ENCODE measurements at places on chromosomes 4 and X.

GRCh38 chr4:23504083-23504482, 385.8 kb downstream of the PPARGC1A start:
- no peak for DNase-seq

DNA sequence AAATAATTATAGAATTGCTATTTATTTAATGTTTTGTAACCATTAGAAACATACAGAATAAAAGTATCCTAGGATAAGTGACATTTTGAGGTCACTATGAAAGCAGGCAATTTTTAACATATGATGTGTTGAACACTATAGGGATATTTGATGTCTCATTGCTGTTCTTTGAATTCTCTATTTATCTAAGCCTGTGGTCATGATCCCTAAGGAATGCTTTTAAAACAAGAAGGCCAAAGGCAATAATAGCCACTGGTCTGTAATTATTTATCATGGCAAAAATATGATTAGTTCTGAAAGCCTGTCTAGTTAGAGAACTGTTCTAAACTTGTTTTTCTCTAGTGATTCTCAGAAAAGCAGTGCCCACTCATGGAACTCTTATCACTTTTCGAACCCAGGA, 186.6 kb downstream of the RPA4 start:
- DNase-seq: no peak

- no peak for DNase-seq
Observed at GRCh38 chr4:2907706-2908293, 55.4 kb downstream of the NOP14 start.

GRCh38 chr4:169315530-169316343, 45.0 kb upstream of the SH3RF1 start:
- no peak for DNase-seq

GRCh38 chr4:128394778-128395177, 107.2 kb upstream of the PGRMC2 start:
- no peak for DNase-seq

DNA sequence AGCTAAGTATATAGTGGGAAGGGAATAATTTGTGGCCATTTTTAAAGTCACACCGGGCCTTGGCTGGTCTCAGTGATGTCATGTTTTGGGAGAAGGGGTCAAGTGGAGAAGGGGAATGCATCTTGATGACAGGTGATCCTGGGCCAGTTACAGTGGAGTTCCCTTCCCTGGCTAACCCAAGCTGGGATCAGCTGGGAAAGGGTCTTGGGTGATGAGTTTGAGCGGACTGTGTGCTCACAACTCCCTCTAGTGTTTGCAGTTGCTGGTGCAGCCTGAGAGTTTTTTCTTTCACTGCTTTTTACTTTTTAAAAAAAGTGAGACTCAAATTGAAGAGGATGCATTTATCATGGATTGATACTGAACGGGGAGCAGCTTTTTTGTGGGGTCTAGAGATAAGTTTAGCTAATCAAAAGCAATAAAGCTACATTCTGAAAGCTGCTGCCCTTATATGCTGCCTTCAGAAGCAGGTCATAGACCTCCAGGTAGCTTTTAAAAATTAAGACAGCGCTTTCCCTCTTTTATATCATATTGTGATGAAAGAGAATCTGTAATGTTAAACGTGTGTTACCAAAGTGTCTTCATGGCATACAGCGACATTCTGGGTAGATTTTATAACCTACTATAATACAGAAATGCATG, 164.7 kb downstream of the DCLK2 start:
- no peak for DNase-seq

GRCh38 chr4:147398556-147398955, 82.3 kb upstream of the EDNRA start:
- DNase-seq: no peak

DNA sequence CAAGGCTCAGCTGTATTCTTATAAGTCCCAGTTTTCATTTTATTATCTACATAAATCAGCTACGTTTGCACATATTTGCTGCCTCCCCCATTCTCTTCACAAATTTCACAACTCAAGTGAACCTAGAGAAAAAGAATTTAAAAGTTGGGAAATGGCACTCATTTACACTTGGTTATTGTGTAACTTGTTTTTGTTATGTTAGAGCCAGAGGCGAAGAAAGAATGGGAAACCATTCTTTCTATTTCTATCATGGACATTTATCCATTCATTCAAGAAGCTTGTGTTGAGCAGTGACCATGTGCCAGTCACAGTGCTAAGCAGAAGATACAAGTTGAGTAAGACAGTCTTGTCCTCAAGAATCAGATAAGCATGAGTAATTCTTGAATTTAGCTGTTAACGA, 13.5 kb downstream of the LIAS start:
- no peak for DNase-seq

DNA sequence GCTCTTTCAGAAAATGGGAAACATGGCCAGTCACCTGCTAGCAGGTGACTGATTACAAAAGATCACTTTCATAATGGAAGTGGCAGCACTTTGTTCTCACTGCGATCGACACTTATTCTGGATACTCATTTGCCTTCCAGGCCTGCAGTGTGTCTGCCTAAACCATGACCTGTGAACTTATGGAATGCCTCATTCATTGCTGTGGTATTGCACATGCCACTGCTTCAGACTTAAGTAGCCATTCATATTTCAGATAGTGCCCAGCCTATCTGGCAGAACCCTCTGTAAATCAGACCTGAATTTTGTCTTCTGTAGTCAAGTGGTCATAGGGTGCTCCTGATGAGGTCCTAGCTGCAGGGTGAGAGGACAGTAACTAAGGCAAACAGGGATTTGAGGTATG, 23.3 kb upstream of the MGST2 start:
- DNase-seq: no peak

- no peak for DNase-seq
Observed at GRCh38 chr4:20617678-20618396, 82.4 kb upstream of the PACRGL start.

DNA sequence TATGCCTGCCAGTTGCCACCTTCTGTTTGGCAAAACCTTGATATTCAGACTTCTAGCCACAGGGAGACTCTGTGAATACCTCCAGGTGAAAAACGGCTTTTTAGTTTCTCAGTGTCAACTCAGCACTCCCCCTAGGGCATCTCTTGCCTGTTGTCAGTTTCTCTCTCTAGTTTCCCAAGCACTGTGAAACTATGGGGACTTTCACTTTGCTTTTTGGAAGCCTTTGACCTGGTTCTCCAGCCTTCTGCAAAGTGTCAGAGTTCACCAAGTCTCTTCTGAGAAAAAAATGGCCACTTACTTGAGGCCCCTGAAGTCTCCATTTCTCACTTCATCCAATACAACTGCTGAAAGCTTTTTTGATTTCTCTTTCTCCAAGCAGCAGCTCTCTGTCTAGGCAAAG, 521.5 kb downstream of the INPP4B start:
- DNase-seq: no peak

GRCh38 chrX:42273387-42273786, 350.0 kb upstream of the CASK start:
- no peak for DNase-seq

DNA sequence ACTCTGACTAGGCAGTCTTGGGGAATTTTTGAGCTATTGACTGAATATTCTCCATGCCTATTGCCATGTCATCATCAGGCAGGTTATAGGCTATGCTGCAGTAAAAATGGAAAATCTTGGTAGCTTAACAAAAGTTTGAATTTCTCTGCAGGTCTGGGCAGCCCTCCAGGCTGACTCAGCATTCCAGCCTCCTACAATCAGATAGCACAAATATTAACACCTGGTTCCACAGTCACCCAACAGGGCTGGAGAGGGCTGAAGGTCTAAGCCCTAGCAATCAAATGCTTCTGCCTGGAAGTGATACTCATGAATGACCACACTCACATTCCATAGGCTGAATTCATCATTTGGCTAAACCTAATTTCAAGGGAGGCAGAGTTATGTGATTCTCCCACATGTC, 9.6 kb upstream of the PPP3CA start:
- DNase-seq: no peak

DNA sequence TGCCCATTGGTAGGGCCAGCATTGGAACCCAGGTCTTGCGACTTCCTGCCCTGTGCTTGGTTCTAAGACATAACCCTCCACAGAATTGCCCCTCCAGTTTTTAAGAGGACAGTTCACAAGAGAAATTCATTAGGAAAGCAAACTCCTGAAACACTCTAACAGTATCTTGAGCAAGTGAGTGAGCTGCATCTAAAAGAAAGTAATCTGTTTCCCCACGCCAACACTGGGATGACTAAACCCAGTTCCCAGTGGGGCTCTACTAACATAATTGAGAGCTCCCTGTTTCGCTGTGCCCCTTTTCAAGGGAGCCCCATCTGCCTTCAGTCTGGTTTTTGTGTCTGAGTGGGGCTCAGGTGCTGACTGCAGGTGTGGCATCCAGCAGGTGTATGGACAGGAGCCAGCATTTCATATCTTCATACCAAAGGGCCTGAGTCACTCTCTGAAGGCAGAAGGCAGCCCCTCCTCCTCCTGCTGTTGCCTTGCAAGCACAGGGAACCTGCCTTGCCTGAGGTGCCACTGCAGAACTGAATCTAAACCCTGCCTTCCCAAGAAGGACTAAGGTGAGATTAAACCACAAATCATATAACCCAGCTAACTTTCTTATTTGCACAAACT, 8.0 kb downstream of the AMOT start:
- no peak for DNase-seq

- DNase-seq: no peak
Observed at GRCh38 chr4:4749137-4749536, 110.3 kb upstream of the MSX1 start.

DNA sequence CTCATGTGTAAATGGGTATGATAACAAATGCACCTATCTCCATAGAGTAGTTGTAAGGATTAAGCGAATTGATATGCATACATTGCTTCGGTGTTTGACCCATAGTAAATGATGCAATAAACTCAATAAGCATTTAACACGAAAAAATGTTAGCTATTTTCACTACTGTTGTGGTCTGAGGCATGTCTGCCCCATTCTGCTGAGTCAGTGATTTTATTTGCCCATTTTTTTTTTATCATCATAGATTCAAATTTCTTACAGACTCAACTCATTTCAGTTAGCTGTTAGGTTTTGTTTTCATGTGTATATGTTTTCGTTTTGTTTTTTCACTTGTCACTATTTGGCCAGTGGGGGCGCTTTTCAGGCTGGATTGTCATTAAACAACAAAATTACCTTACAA, 27.8 kb upstream of the ARHGEF9 start:
- no peak for DNase-seq

DNA sequence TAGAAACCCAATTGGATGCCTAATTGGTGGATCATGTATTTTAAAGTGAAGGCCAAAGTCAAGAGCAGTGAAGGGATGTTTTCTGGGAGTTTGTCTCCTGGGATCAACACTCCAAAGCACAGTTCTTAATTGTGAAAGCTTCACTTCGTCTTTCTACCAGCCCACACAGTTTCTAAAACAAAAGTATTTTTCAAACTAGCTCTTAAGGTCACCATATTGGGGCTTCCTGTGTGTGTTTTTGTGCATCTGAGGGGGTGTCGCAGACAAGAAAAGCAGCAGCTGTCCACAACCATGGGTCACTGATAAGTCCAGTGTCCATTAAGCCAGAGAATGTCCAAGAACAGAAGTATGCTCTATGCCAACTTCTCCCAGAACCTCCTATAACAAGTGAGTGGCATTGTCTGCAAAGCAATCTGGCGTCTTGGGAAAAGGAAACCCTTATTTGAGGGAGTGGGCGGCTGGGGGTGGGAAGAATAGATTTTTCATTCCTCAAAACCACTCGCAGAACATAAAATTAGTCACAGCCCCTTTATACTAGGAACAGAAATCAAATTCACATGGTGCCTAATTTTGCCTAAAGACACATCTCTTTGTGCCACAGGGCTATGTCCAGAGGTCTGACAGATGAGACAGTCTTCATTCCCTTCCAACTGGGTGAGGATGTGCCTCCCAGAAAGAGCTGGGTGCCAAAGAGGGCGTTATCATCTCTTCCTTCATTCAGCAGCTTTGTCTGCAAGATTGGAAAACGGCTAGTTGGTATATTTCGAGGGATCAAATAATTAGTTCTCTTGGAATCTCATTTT, 610.4 kb downstream of the BCOR start:
- DNase-seq: no peak

Data from stimulated activated naive CD8-positive, alpha-beta T cell treated with anti-CD3 and anti-CD28 coated beads, Interleukin-15, amount 100 ng/mL, for 72 hours (primary cell).